Central memory CD8-positive, alpha-beta T cell (primary cell): ENCODE measurements at places on chromosomes 7 and 10.

DNA sequence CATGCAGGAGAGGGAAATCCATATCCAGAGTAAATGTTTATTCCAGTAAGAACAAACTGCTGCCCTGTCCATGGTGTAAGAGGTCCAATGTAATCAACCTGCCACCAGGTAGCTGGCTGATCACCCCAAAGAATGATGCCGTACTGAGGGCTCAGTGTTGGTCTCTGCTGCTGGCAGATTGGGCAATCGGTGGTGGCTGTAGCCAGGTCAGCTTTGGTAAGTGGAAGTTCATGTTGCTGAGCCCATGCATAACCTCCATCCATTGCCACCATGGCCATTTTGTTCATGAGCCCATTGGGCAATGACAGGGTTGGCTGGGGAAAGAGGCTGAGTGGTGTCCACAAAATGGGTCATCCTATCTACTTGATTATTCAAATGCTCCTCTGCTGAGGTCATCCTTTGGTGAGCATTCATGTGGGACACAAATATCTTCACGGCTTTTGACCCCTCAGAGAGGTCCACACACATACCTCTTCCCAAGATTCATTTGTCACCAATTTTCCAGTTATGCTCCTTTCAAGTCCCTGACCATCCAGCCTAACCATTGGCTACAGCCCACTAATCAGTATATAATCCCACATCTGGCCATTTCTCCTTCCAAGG lies 23.3 kb upstream of the PAPSS2 start:
- no peak for DNase-seq

DNA sequence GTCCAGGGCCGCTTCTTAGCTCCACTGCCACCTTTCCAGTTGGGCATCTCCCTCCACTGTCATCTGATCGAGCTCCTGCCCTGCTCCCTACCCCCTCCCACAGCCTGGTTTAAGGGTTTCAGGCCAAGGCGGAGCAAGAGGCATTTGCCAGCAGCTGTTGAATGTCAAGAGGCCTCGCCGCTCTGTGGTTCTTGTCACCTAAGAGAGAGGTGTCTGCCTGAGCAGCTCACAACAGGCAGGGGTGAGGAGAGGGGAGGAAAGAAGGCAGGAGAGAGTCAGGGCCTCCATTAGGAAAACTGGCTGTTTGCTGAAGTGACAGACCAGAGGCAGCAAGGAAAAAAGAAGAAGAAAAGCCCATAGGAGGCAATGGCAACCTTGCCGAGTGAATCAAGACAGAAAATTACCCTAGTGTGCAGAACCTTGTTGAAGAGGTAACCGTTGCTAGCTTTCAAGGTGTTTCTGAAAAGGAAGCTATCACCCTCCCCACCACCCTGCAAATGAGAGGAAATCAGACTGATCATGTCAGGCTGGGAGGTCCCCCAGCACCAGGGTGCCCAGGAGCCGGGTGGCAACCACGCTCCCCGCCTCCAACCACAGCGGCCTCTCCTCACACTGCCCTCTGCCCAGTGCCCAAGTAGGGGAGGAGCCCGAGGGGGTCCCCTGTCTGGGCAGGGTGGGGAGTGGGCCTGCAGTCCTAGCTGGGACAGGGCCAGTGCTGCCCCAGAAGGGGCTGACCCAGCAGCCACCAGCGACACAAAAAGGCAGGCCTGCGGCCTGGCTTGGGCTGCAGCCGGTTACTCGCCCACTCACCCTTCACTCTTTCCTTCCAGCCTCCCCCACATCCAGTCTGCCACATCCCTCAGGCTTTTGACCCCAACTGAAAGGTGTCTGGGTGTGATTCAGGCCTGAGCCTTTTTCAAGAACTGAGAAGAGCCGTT lies 7.1 kb downstream of the GATA3 start:
- DNase-seq = peak; percentile 49

GRCh38 chr10:132423966-132424861 lies 27.2 kb downstream of the PWWP2B start:
- no peak for DNase-seq

- no peak for DNase-seq
These were observed 98.4 kb downstream of the ADARB2 start for GRCh38 chr10:1638889-1639419.

- DNase-seq = no peak
These were observed 292.1 kb downstream of the THSD7A start for GRCh38 chr7:11539853-11540252.
